Activated B cell treated with CpG ODN at 0.5 μM for 24 hours (primary cell): ENCODE measurements at places on chromosomes 13 and 19.

GRCh38 chr13:84297251-84297650 is 415.0 kb upstream of the SLITRK1 start:
- DNase-seq: no peak

DNA sequence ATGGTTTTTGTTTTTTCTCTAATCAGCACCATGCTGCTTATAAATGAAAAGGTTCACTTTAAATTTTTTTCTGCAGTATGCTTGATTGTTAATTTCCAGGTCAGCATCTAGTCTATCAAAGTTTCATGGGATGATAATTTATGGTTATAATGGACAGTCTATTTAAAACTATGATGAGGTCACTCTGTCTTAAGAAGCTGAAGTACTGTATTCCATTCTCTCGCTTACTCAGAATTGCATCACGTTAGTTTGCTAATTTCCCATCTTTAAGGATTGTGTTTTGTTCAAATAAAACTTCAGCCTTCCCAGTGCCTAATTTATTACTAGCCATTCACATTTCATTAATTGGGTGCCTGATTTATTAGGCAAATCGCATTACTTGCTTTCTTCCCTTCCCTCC is 94.3 kb downstream of the GPC6 start:
- no peak for DNase-seq

DNA sequence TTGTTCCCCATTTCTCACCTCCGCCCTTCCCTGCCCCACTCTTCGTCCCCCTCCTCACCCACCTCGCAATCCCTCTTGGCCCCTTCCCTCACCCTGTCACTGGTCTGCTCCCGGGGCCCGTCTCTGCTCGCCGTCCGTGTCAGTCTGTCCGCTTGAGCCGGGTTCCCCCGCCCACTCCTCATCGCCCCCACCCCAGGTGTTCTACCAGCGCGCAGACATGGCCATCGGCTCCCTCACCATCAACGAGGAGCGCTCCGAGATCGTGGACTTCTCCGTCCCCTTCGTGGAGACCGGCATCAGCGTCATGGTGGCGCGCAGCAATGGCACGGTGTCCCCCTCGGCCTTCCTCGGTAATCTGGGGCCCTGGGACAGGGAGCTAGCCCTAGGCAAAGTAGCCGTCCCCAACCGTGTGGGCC is 22.3 kb downstream of the GRIN2D start:
- no peak for DNase-seq

DNA sequence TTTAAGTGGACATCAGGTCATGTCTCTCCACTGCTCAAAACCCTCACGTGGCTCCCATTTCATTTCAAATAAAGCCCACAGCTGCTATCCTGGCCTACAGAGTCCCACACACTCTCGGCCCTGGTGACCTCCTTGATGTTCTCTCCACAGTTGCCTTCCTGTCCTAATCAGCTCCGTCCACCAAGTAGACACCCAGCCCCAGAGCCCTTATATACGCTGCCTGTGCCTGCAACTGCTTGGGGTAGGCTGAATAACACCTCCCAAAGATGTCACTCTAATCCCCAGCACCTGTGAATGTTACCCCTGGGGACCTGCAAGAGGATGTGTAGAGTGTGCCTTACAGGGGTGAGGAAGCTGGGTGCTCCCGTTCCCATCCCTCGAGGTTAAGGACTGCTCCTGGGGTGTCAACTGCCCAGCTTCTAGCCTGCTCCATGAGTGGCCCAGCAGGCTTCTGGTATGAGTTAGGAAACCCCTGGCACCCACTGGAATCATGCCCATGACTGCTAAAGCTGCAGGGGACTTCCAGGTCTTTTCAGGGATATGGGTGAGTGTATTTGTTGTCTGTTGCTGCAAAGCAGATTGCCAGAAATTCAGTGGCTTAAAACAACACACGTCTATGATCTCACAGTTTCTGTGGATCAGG is 6.0 kb downstream of the FAM187B start:
- no peak for DNase-seq

GRCh38 chr13:89603187-89603586 is 1744.3 kb upstream of the MIR17HG start:
- DNase-seq: no peak
